ENCODE measurements at places on chromosomes 12 and 14. TPM values are rescaled to one million over a fixed set of nuclear protein-coding genes. Genes with fewer than 3 reads are reported as not detected.

Gene MORN3
- under 0.01 TPM for total RNA-seq

Gene ACRBP
- total RNA-seq: 0.18 TPM

Gene PIANP
- not detected for total RNA-seq

Gene TULP3
- total RNA-seq: 38.6 TPM

Gene AICDA
- total RNA-seq: not detected

Gene EMC9
- total RNA-seq: 14.0 TPM

Gene AQP2
- total RNA-seq: not detected

Gene TSPAN11
- total RNA-seq: under 0.01 TPM

Gene SMIM10L1
- total RNA-seq: 9.6 TPM

Gene MSI1
- not detected for total RNA-seq

Gene STYK1
- not detected for total RNA-seq

Gene GALNT16
- not detected for total RNA-seq

Gene MAP3K9
- total RNA-seq: 2.9 TPM

Gene SMARCD1
- 54.5 TPM for total RNA-seq

Gene OTOGL
- total RNA-seq: not detected

Gene TTC5
- 13.8 TPM for total RNA-seq

Gene TAS2R19
- total RNA-seq: not detected

Gene CLEC1B
- not detected for total RNA-seq

Gene CCND2
- total RNA-seq: 10.4 TPM

Gene PPM1H
- total RNA-seq: not detected

Gene RERG
- total RNA-seq: 3.5 TPM

Gene GARIN6
- not detected for total RNA-seq

Gene SH2B3
- total RNA-seq: 56.5 TPM

Gene FOS
- 13.1 TPM for total RNA-seq

Gene ERBB3
- 0.35 TPM for total RNA-seq

Gene TMX1
- 70.0 TPM for total RNA-seq

Gene KRT6C
- total RNA-seq: not detected

All from myometrial cell (primary cell).